ENCODE measurements at places on chromosomes 7 and 10. TPM values are rescaled to one million over a fixed set of nuclear protein-coding genes. Genes with fewer than 3 reads are reported as not detected.

GRCh38 chr7:69617364-69617763 is 19.1 kb downstream of the AUTS2 start:
- H3K36me3 ChIP-seq: no peaks in the 10 kb centered on the region
- no peak overlapping the region for H3K27ac ChIP-seq
- no peaks in the 10 kb centered on the region for H3K4me1 ChIP-seq
- H3K4me3 ChIP-seq: no peak overlapping the region
- H3K27me3 ChIP-seq: no peaks in the 10 kb centered on the region

DNA sequence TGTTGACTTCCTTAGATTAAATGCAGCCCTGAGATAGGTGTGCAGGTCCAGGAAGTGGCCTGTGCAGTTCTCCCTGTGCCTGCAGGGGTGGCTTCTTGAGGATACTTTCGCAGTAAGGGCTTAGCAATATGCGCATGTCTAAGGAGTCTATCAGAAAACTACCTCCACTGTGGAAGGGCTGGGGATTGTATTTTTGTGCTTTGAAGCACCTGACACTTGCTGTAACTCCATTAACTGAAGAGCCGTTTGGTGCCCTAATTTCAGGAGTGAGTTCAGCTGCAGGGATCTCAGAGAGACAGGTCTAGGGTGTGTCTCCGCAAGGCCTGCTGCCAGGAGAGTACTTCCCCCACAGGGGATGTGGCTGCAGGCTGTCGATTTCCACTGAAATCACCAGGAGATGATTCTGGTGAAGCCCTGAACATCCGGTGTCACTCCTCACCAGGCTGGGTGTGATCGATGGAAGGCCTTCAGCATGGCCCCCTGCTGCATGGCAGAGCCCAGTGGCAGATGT is 35.5 kb downstream of the IKZF1 start:
- H3K4me3 ChIP-seq: no peak overlapping the region
- H3K4me1 ChIP-seq: peaks cover 87% of the 10 kb centered on the region
- H3K27me3 ChIP-seq: no peaks in the 10 kb centered on the region
- H3K36me3 ChIP-seq: peaks cover 38% of the 10 kb centered on the region
- peak; percentile 44 for DNase-seq

DNA sequence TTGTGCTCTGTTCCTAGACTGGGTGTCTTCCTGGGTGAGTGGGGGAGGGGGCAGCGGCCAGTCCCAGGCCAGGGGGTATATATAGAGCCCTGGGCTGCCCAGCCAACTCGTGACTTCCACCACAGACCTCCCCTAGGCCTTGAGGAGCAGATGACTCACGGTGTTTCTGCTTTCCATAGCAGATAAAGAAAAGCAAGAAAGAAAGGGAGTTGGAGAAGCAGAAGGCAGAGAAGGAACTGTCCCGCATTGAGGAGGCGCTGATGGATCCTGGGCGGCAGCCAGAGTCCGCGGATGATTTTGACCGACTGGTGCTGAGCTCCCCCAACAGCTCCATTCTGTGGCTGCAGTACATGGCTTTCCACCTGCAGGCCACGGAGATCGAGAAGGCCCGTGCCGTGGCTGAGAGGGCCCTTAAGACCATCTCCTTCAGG is 10.1 kb downstream of the CALHM2 start:
- no peak overlapping the region for H3K4me3 ChIP-seq
- H3K27ac ChIP-seq: no peak overlapping the region
- peaks cover 88% of the 10 kb centered on the region for H3K36me3 ChIP-seq

GRCh38 chr7:135239263-135239662 is 5.6 kb downstream of the STRA8 start:
- DNase-seq: no peak
- H3K27me3 ChIP-seq: no peaks in the 10 kb centered on the region
- H3K27ac ChIP-seq: no peak overlapping the region

The TBXAS1 gene
- 8.1 TPM for total RNA-seq

GRCh38 chr10:80158598-80159127 is 26.1 kb downstream of the PLAC9 start:
- no peaks in the 10 kb centered on the region for H3K36me3 ChIP-seq
- H3K4me1 ChIP-seq: no peaks in the 10 kb centered on the region
- no peak overlapping the region for H3K27ac ChIP-seq
- no peaks in the 10 kb centered on the region for H3K27me3 ChIP-seq
- no peak for DNase-seq

The C10orf143 gene
- total RNA-seq: 9.1 TPM

GRCh38 chr7:157528785-157529341 is 192.1 kb downstream of the DNAJB6 start:
- no peaks in the 10 kb centered on the region for H3K27me3 ChIP-seq
- H3K4me1 ChIP-seq: no peaks in the 10 kb centered on the region
- H3K27ac ChIP-seq: no peak overlapping the region
- DNase-seq: no peak
- H3K4me3 ChIP-seq: no peak overlapping the region

The LRCH4 gene
- total RNA-seq: 288 TPM

DNA sequence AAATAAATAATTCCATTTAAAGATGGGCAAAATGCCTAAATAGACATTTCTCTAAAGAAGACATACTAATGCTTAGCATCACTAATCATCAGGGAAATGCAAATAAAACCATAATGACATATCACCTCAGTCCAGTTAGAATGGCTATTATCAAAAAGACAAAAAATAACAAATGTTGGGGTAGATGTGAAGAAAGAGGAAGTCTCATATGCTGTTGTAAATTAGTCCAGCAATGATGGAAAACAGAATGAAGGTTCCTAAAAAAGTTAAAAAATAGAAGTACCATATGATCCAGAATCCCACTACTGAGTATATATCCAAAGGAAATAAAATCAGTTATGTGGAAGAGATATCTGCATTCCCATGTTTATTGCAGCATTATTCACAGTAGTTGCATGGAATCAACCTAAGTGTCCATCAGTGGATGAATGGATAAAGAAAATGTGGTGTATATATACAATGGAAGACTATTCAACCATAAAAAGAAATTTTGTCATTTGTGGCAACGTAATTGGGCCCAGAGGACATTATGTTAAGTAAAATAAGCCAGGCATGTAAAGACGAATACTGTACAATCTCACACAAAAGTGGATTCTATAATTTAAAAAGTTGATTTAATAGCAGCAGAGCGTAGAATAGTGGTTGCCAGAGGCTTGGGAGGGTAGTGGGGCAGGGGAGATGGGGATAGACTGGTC is 52.0 kb downstream of the TCAF1 start:
- no peaks in the 10 kb centered on the region for H3K4me1 ChIP-seq
- DNase-seq: peak; percentile 1
- no peak overlapping the region for H3K27ac ChIP-seq
- H3K4me3 ChIP-seq: no peak overlapping the region

The SGMS1 gene
- 43.5 TPM for total RNA-seq

GRCh38 chr10:114485696-114486400 is 81.5 kb upstream of the AFAP1L2 start:
- no peak overlapping the region for H3K27ac ChIP-seq
- DNase-seq: no peak
- H3K27me3 ChIP-seq: no peaks in the 10 kb centered on the region
- H3K4me1 ChIP-seq: no peaks in the 10 kb centered on the region

GRCh38 chr10:76711222-76711997 is 926.2 kb downstream of the KCNMA1 start:
- no peak overlapping the region for H3K27ac ChIP-seq
- DNase-seq: no peak
- no peak overlapping the region for H3K4me3 ChIP-seq

- H3K27ac ChIP-seq: no peak overlapping the region
- no peaks in the 10 kb centered on the region for H3K36me3 ChIP-seq
- no peak for DNase-seq
- no peak overlapping the region for H3K4me3 ChIP-seq
These were observed 323.7 kb downstream of the RPS24 start for GRCh38 chr10:78357141-78358063.

- DNase-seq: no peak
- no peak overlapping the region for H3K27ac ChIP-seq
- H3K27me3 ChIP-seq: peaks cover 2% of the 10 kb centered on the region
- H3K4me3 ChIP-seq: no peak overlapping the region
These were observed 69.2 kb downstream of the SDK1 start for GRCh38 chr7:3370068-3370830.

GRCh38 chr10:114665406-114665805 is 7.3 kb upstream of the ABLIM1 start:
- DNase-seq: no peak
- no peak overlapping the region for H3K27ac ChIP-seq
- no peaks in the 10 kb centered on the region for H3K27me3 ChIP-seq
- no peak overlapping the region for H3K4me3 ChIP-seq

The SAMD9L gene
- total RNA-seq: 45.3 TPM

The PLAU gene
- total RNA-seq: not detected

The FAM25A gene
- total RNA-seq: not detected

The ADARB2 gene
- 0.96 TPM for total RNA-seq

DNA sequence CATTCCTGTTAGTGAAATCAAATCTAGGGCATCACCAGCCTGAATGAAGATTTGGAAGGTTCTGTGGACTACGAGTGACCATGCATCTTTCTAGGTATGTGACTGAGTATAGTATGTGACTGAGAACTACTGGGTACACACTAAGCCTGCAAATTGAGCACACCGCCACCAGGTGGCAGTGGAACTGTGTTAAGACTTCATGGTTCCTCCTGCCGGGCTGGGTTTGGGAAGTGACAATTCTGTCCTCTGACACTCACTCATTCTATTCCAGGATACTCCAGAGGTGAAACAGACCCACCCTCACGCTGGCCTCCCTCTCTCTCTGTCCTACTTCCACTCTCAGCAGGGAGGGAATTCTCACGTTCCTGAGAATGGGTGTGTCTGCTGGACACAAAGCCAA is 84.0 kb upstream of the TMEM248 start:
- no peaks in the 10 kb centered on the region for H3K27me3 ChIP-seq
- H3K27ac ChIP-seq: no peak overlapping the region
- no peak overlapping the region for H3K4me3 ChIP-seq
- no peak for DNase-seq
- no peaks in the 10 kb centered on the region for H3K36me3 ChIP-seq

DNA sequence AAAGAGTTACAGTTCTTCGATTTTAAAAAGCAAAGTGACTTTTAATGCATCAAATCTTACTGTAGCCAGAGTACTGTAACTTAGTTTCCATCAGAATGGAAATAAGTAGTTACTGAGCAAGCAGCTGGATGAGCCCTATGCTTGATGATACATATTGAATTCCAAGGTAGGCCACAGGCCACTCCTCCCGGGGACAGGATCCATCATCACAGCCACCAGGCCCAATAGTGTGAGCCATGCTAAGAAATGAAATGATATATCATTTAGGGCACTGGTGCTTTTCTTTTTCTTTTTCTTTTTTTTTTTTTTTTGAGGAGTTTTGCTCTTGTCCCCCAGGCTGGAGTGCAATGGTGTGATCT is 42.9 kb upstream of the TOMM7 start:
- H3K4me1 ChIP-seq: peaks cover 11% of the 10 kb centered on the region
- DNase-seq: no peak
- no peaks in the 10 kb centered on the region for H3K27me3 ChIP-seq

The KLF14 gene
- total RNA-seq: 0.27 TPM

DNA sequence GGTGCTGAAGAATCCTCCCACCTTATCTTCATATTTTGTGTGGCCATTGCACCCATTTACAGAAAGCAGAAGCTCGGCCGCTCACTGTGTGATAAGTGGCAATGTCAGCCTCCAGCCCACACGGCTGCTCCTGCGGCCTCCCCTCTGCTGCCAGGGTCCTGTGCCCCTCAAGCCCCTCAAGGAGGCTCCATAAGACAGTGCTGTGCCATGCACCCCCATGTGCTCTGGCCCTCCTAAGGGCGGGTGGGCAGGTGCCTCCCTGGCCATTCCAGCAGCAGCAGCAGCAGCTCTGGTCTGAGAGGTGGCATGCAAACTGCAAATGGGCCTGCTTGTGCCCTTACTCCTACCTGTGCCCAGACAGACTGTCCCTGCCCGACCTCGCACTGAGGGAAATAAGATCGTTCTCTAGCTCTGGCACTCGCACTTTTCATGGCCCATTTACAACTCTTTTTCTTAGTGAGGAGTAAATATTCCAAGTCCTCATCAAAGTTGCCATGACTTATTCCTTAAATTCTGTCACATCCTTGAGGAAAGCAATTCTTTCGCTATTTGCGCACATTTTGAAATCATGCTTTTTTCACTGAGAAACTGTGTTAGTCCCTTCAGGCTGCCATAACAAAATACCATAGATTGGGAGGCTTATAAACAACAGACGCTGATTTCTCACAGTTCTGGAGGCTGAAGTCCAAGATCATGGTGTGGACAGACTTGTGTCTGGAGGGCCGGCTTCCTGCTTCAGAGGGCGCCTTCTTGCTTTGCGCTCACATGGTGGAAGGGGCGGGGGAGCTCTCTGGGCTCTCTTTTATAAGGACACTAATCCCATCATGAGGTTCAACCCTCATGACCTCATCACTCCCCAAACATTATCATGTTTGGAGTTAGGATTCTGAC is 187.8 kb downstream of the COBL start:
- H3K27ac ChIP-seq: no peak overlapping the region
- no peaks in the 10 kb centered on the region for H3K36me3 ChIP-seq
- no peaks in the 10 kb centered on the region for H3K27me3 ChIP-seq

- peaks cover 9% of the 10 kb centered on the region for H3K36me3 ChIP-seq
- H3K4me3 ChIP-seq: no peak overlapping the region
- no peaks in the 10 kb centered on the region for H3K4me1 ChIP-seq
- no peak overlapping the region for H3K27ac ChIP-seq
These were observed 52.0 kb downstream of the NSUN6 start for GRCh38 chr10:18599392-18599791.

DNA sequence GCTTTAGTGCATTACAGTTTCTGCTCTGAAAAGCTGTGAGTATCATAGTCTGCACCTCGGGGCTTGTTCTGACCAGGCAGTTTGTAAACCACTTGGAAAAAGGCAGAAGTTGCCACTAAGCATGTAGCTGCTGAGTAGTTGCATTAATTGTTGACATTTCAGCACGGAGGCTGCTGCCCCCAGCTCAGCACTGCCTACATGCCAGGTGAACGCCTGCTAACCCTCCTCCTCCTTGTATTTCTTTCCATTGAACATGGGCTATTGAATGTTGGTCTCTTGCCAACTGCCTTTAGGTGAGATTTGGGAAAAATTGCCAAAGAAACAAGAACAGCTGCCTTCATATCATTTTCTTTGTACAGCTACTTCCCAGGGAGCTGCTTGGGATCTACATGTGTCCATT is 164.2 kb downstream of the RAPGEF5 start:
- no peaks in the 10 kb centered on the region for H3K4me1 ChIP-seq
- DNase-seq: no peak
- no peak overlapping the region for H3K27ac ChIP-seq
- H3K36me3 ChIP-seq: peaks cover 2% of the 10 kb centered on the region

GRCh38 chr10:73810358-73810734 is 1.1 kb downstream of the NDST2 start:
- H3K36me3 ChIP-seq: no peaks in the 10 kb centered on the region
- H3K4me1 ChIP-seq: peaks cover 26% of the 10 kb centered on the region
- no peak overlapping the region for H3K27ac ChIP-seq
- H3K4me3 ChIP-seq: peak overlapping the region; percentile 77
- no peak for DNase-seq

DNA sequence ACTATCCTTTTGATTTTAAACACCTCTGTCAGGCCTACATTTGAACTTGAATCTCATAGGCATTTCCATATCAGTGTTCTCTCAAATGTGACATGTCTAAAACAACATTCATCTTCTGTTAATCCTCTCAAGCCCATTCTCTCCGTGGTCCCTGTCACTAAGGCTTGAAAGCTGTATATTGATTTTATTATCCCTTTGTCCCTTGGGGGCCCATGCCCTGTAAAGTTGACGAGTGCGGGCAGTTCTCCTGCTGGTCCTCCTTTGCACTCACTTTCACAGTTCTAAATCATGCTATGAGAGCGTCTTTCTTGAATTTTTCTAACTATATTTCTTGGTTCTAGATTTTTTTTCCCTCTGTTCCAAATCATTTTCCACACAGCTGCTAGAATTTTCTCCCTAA is 27.3 kb downstream of the GALNT11 start:
- H3K4me3 ChIP-seq: no peak overlapping the region
- no peak for DNase-seq
- H3K27me3 ChIP-seq: no peaks in the 10 kb centered on the region
- no peaks in the 10 kb centered on the region for H3K36me3 ChIP-seq
- H3K4me1 ChIP-seq: no peaks in the 10 kb centered on the region
- no peak overlapping the region for H3K27ac ChIP-seq

The APBB1IP gene
- total RNA-seq: 99.8 TPM

The ICA1 gene
- not detected for total RNA-seq
